ENCODE measurements at places on chromosomes 12 and 14. TPM values are rescaled to one million over a fixed set of nuclear protein-coding genes. Genes with fewer than 3 reads are reported as not detected.

B4GALNT1 gene
- 0.56 TPM for total RNA-seq

SLC2A14 gene
- 0.46 TPM for total RNA-seq

RBP5 gene
- 17.3 TPM for total RNA-seq

SLCO1B1 gene
- total RNA-seq, result not detected

TAS2R20 gene
- 2.6 TPM for total RNA-seq

- no peak for DNase-seq
Observed at GRCh38 chr14:83312511-83312910, 1778.9 kb upstream of the SEL1L start.

DNA sequence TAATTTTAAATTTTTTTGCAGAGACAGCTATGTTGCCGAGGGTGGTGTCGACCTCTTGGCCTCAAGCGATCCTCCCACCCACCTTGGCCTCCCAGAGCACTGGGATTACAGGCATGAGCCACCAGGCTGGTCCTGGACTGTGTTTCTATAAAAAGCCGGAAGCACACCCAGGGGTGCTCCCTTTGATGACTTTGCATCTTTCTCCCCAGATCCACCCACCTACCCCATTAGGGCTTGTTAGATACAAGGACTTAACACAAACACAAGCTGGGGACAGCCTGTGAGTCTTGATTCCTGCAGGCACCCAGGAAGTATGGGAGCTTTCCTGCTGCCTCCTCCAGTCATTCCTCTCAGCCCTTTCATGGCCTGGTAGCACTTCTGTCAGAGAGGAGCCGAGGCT is 67.0 kb downstream of the MAP1LC3B2 start:
- no peak for DNase-seq

DNA sequence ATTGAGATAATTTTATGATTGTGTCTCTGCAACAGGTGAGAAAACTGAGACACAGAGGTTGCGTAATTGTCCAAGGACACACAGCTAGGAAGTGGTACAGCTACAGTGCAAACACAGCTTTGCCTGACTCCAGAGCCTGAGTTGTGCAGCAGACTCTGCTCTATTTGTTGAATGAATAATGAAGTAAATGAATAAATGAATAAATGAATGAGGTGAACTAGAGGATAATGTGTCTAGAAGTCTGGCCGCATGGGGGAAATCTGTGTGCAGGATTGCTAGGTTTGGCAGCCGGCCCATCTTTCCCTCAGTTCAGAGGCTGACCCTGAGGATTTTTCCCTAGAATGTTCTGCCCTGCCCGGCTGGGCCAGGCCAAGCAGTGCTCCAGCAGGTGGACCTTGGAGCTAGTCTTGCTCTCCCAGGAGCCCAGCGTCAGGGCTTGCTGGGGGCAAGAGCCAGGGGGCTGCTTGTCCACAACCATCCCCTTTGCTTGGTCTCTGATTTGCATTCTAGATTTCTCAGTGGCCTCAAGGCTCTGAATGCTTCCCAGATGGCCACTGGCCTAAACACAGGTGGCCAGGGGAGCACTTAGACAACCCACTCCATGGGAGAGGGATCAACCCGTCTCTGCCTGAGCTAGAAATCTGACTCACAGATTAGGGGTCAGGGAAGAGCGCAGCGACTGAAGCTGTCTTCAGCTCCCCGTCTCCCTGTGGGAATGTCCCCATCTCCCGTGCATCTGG is 225.2 kb downstream of the C12orf75 start:
- DNase-seq, result no peak

DNA sequence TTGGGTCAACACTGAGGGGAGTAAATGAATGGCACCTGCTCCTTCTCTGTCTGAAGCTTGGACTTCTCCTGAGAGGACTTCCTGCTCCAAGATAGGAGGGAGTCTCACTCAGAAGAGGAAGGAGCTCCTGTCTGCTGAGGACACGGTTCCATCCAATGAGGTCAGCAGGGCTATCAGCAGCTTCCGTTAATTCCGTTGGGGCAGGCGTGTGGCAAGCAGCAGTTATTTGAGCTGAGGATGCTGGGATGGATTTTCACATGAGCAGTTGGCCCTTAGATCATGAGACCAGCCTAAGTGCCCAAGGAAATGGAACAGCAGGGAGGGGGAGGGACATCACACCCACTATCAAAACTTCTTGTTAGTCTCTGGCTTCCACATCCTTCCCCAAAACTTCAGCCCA is 159.0 kb upstream of the PZP start:
- no peak for DNase-seq

DNA sequence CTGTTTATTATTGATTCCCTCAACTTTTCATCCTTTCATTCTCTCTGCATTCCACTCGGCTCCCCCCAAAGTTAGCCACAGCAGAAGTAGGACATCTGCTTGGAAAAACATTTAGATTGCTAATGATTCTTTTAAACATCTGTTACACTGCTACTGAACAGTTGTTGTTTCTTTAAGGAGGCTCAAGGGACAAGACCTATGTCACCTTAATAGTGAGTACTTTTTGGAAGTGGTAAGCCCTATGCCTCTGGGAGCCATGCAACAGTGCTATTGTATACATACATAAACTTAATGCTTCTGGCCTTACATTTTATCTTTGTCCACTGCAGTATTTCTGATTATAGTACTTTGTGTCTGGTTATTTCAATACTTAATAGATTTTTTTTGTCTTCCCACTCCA is 628.2 kb upstream of the FOXG1 start:
- DNase-seq, result no peak

- no peak for DNase-seq
Observed at GRCh38 chr12:14956024-14956891, 5.1 kb downstream of the ARHGDIB start.

DNA sequence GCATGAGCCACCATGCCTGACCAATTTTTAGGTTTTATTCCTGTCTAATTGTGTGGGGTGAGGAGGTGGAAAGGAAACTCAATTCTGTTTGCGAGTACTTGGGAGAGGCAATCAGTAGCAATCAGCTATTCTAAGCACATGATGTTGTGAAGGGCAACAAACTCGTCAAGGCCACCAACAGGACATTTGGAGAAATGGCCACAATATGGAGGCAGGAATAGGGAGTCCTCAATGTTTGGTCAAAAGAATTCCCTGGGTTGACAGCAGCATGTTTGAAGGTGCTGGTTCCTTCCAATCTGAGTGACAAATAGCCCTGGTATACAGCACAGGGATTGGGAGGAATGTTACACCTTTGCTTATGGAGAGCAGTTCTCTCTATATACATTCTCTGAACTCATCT is 32.7 kb upstream of the USP44 start:
- no peak for DNase-seq

GRCh38 chr12:130281153-130281799 is 56.4 kb upstream of the PIWIL1 start:
- no peak for DNase-seq

- DNase-seq, result no peak
Observed at GRCh38 chr12:88393017-88393767, 187.1 kb downstream of the KITLG start.

- DNase-seq, result no peak
Observed at GRCh38 chr14:96051642-96052540, 12.7 kb downstream of the C14orf132 start.

DNA sequence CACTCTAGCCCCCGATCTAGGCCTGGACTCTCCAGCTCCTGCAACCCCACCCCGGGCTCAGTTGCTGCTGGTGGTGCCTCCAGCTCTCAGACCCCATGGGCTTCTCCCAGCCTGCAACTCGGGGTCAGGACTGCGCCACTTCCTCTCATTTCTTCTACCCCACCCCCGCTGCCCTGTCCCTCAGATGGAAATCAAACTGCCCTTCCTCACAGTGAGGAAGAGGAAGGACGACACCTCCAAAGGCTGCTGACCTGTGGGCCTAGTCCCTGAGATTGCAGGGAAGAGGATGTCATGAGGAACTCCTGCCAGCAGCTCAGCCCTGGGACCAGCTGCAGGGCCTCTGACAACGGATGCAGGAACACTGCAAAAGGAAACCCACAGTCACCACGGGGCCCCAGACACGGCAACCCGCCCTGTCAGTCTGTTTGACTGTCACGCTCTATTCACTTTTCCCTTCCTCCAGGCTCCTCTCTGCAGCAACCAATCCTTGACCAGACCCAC is 29.3 kb upstream of the PNMA1 start:
- no peak for DNase-seq

DNA sequence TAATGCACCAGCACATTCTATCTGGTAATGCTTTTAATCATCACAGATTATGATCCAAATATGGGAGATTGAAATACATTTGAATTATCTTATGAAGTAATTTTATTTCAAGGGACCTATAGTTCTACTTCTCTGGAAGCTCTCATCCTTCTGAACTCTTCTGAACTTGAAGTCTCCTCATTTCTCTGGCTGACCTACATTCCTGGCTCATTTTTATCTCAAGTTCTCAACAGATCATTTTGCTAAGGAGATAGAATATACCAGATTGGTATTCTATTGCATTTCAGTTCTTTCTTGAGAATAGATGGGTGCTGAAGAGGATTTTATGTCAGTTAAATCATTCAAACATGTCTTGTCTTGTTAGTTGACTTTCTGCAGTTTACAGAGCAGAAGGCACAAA is 7.9 kb downstream of the HMGA2 start:
- no peak for DNase-seq

Measured in ovary (tissue), 10 donors.